NCI-H774 (cell line): ENCODE measurements at places on chromosomes 16 and 17.

GRCh38 chr17:77036841-77037381 is 103.9 kb upstream of the SEC14L1 start:
- DNase-seq = peak; percentile 54

- no peak for DNase-seq
Observed at GRCh38 chr16:57824888-57825287, 22.6 kb upstream of the KIFC3 start.

DNA sequence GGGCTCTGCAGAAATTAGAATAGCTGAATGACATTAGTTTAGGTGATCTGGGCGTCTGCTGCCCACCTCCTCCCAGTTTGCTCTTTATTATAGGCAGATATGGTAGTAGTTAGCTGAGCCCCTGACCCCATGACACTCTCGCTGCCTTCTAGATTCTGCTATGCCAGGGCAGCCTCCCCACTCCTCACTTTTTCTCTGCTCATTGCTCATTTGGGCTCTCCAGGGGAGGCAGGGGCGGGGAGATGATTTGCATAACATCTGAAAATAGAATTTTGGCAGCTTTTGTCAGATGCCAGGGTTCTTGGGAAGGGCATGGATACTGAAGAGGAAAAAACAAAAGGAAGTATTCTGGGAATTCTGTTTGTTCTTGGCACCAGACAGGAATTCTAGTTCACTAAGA is 78.0 kb upstream of the GAS7 start:
- DNase-seq = no peak

GRCh38 chr16:68090130-68090529 is 5.0 kb downstream of the NFATC3 start:
- no peak for DNase-seq

DNA sequence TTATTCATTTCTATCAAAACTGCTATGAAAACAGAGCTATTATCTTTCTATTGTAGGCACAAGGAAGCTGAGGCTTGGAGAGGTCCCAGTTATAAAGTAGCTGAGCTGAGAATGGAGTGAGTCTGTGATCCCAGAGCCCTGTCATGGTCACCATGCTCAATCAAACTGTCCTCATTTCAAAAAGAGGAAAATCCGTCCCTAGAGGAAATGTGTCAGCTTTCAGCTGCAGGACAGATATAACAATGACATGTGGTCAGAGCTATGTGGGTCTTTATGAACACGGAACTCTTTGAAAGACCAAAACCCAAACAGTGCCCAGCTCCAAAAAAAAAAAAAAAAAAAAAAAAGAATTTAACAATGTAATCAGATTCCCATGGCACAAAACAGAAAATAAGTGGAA is 266.1 kb downstream of the XYLT1 start:
- no peak for DNase-seq

DNA sequence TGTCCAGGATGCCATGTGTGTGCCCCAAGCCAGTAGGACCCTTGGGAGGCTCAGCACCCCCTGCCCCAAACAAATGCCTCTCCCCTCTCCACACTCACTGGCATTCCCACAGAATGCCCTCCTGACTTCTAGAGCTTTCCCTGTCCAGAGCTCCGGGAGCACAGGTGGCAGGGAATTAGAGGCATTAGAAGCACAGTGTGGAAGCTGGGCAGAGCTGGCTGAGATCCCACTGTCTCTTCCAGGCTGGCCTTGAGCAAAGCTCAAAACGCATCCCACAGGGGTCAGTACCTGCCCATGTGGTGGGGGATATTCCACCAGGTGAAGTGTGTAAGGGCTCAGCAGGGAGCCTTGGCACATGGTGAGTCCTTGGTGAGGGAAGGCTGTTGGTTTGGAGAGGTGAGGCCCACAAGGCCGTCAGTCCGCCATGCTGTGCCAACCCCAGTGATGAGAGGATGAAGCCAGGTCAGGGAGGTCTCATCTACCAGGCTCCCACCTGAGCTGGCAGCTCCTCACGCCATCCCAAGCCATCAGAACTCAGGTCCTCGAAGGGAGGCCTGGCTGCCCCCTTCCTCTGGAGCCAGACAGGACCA is 18.1 kb downstream of the ENDOV start:
- no peak for DNase-seq

GRCh38 chr16:73068541-73069401 is 20.8 kb upstream of the ZFHX3 start:
- peak; percentile 21 for DNase-seq

DNA sequence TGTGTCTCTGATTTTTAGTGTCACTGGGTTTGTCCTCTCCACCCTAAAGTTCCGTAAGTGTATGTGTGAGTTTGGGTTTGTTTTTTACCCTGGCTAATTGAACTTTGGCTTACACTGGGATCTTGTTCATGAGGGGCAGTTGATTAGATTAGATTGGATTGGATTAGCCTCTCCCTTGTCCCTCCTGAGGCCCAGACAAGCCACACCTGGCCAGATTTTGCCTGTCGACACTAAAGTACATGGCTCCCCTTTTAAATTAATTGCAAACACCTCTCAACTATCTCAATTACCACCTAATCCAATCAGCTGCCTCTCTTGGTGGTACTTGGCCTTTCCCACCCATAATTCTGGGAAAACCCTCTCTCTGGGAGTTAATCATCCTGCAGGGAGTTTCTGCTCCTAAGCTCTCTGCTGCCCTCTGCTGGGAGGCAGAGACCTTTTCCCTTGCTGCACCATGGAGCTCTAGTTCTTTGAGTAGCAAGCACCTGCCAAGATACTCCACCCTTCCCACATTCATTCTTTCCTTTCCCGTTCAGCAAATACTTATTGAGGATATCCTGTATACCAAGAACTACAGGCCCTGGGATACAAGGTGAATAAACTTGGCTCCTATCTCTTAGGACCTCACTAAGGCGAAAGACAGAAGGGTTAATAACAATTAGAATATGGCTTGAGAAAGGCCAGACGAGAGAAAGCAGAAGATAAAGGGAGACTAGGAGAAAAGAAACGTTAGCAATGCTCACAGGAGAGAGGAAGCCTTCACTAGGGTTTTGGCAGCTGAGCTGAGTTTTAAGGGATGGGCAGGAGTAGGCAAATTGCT is 60.0 kb upstream of the MPHOSPH6 start:
- peak; percentile 58 for DNase-seq

DNA sequence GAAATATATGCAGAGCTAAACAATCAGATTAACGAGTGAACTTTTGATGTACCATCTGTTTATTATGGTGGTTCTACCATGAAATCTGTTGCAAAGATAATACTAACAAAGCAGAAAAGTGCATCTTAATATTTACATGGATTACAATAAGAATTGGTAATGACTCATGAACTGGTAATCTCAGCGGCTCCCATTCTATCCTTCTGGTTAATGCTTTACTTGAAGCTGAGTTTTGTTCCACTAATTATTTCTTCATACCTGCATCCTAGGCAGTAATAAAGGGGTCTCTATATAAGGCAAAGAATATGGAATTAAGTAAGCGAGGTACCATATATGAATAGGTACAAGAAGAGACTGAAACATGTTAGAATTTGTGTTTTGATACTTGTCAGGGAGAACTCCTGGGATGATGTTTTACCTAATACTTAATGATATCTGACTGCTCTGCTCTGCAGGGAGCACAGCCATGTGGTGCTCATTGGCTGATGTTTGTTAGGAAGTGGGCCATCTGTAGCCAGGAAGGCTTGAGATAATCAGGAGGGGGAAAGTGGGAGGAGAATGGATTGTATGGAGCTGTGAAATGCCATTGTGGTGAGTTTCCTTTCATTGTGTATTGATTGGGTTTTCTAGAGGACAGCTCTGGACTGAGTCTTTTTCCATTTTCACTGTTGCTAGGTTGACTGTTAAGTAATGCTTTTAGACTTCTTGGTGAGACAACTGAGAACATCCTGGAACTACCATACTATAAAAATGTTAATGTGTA is 52.6 kb downstream of the MAP2K6 start:
- peak; percentile 18 for DNase-seq

GRCh38 chr17:67602974-67603373 is 114.8 kb upstream of the NOL11 start:
- DNase-seq = peak; percentile 84

DNA sequence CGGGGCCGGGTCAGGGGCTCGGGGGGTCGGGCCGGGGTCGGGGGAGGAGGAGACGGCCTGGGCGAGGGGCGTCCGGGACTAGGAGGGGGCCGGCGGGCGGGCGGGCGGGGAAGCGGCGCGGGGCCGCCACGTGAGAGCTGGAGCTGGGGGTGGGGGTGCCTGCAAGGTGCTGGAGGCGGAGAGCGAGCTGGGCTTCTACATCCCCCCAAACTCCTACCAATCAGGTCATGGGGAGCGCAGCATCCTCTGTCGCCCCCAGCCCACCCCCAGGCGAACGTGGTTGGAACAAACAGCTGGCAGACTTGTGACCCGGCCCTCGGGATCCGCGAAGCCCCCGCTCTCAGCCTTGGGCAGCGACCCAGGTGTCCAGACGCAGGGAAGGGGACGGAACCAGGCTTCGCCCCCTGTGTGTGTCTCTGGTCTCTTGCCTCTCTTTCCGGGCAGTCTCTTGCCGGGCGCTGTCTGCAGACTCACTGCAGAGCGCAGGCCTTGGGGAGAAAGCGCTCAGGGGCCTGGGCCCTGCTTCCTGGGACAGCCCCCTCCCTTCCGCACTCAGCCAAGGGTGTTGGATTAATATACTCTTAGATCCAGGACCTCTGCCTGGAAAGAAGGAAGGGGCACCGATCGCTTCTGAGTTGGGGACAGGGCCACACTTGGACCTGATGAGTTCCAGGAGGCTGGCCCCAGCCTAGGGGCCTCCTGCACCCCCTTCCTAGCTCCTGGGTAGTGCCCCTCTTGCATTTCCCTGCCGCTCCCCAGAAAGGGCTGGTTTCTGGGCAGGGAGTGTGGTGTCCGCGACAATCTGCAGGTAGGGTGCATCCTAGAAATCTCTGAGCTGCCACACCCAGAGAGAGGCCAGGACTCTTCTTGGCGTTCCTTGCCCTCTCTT is 722 bp downstream of the RASL10B start:
- no peak for DNase-seq

DNA sequence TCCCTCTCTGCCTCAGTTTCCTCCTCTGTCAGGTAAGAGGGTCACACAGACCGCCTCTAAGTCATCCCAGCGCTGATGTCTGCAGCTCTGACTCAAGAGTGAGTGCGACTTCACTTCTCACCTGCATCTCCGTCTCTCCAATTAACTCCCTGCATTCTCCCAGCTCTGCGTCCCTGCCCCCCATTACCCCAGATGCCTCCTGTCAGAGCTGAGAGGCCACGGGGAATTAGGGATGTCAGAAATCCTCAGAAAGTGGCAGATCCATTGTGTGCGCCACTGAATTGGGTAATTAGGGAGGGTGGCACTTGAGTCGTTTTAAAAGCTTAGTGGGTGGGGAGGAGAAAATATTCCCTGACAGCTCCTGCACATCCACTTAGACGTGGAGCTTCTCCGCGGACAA is 885.4 kb upstream of the EEF2KMT start:
- DNase-seq = no peak

GRCh38 chr17:28902819-28903545 is at the start of gene DHRS13:
Gene DHRS13, minus strand, starts transcription at chr17:28903079. Its CDS starts 135 bp downstream, at chr17:28902944.
- peak; percentile 97 for DNase-seq

DNA sequence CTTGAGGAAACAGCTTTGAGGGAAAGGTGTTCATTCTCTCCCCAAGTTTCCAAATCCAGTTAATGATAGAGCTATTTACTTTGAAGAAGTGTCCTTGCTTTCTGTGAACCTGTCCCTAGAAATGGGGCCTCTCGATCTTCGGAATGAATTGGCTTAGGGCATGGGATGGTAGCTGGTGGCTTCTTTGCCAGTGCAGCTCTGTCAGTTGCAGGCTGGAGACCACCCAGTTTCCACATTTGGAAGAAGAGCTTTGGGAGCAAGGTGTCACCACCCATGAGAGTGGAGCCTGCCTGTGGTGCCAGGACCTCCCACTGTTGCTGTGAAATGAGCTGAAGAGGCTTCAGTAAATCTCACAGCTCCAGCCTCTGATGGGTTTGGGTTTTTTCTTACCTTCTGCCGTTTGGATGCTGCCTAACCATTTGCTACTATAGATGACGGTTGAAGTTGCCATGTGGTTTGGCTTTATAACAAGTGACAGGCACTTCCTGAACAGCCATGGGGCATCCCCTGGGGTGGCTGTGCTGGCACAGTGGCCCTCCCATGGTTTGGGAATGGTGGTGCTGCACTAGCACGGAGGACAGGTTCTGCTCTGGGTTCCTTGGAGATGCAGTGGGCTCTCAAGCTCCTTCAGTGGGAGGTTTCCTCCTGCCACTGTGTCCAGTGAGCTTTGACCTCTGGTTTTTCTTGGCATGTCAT is 19.5 kb upstream of the SLC5A10 start:
- no peak for DNase-seq

- DNase-seq = no peak
Observed at GRCh38 chr16:28130099-28131088, 66.9 kb upstream of the GSG1L start.

DNA sequence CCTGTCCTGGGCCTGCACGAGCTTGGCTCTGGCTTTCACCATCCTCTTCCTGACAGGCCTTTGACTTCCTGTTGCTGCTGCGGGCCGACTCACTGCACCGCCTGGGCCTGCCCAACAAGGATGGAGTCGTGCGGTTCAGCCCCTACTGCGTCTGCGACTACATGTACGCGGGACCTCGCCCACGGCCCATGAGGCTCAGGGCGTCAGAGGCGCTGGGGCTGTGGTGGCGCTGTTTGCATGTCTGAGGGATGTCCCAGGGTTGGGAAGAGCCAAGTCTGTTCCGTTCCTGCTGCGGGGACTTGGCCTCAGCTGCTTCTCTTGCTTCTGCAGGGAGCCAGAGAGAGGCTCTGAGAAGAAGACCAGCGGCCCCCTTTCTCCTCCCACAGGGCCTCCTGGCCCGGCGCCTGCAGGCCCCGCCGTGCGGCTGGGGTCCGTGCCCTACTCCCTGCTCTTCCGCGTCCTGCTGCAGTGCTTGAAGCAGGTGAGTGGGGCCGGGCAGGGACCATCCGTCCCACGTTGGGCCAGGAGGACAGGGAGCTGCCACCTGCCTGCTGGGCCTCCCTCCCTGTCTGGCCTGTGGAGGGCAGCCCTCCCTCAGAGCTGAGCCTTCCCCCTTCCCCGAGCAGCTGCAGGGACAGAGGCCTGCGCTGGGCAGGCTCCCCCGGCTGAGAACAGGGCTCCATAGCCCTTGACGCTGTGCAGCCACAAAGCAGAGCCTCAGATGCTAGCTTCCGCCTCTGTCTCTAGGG is 23.8 kb downstream of the TSC2 start:
- DNase-seq = no peak

- no peak for DNase-seq
Observed at GRCh38 chr17:60145006-60145935, 4.5 kb upstream of the CA4 start.

- DNase-seq = no peak
Observed at GRCh38 chr17:78154903-78155811, 9.0 kb downstream of the C17orf99 start.

GRCh38 chr17:78779850-78780249 is 2.2 kb downstream of the CYTH1 start:
- DNase-seq = no peak

- no peak for DNase-seq
Observed at GRCh38 chr16:50102051-50102746, 36.4 kb downstream of the HEATR3 start.
